ENCODE measurements at places on chromosomes 4 and X.
A peak's percentile ranks its signal among the peaks of the same experiment; 100 is the strongest.

DNA sequence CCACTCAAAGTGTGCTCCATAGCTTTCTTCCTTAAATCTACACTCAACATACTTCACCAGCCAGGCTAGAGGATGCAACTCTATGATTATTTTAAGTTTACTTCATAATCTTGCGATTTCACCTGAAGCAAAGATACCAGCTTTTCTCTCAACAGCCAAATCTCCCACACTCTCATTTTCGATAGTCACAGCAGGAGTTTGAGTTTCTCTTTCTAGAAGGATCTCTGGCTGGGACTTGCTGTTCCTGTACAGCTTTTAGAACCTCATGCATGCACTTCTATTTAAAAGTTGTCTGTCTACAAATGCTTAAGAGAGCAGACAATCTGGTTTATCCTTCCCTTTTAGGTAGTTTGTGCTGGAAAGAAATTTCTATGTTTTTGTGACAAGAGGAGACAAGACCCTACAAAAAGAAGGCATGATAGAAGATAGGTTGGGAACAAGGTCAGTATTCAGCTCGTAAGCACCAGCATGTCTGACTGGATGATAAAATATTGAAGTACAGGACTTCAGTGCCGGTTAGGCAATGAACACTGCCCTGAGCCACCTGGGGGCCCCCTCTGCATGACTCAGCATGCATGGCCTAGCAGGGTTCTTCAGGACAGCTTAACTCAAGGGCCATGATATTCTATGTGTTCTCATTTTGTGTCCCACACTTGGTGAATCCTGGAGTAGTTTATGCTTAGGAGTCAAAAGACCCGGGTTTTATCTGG, 65.6 kb downstream of the ATXN3L start:
- DNase-seq = no peak

GRCh38 chr4:108270466-108271450, 102.0 kb upstream of the LEF1 start:
- no peak for DNase-seq

- no peak for DNase-seq
Measured at GRCh38 chrX:70979136-70979762, 48.4 kb upstream of the SLC7A3 start.

DNA sequence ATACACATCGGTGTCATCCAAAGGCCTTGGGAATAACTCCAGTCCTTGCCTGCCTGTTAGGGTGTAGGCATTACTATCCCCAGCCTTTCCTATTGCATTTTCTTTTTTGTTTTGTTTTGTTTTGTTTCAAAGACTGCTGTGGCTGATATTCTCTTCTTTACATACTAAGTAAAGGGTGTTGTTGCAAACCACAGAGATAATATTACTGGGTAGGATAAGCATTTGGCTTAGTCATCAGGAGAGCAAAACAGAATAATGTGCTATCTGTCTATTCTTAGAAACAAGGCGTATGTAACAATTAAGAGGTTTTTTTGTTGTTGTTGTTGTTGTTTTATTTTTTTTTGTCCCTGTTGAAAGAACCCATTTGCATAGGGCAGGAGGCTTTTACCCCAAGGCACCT, 41.8 kb downstream of the UGT2B28 start:
- DNase-seq = no peak

DNA sequence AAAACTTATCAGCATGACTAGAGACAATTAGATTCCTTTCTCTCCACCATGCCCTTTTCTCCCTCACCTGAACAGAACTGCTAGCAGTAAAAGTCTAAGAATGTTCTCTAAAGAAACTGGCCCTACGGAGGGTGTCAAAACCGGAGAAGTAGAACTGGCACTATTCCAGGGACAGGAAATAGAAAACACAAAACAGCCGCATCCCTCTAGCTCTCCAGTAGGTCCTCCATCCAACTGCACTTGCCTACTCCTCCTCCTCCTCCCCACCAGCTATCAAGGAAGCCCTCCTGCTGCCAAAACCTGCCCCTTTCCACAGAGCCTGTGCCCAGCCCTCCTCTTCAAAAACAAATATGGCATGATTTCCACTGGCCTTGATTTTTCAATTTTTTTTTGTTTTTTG, 28.4 kb downstream of the FUNDC1 start:
- no peak for DNase-seq

DNA sequence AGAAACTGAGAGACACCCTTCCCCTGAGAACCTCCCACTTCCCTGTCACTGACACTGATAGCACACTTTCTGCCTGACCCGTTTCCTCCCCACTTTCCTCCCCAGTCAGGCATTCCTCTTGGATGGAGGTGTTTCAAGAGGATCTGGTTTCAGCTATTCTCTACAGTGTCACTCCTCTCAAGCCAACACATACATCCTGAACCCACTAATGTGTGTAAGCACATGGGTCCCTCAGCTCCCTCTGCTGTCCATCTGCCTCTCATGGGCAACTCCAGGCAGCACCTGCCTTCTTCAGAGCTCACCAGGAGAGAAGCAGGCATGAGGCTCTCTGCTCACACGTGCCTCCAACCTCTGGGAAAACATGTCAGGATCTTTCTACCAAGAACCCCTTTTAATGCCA, 207.6 kb downstream of the NAF1 start:
- peak; percentile 10 for DNase-seq

DNA sequence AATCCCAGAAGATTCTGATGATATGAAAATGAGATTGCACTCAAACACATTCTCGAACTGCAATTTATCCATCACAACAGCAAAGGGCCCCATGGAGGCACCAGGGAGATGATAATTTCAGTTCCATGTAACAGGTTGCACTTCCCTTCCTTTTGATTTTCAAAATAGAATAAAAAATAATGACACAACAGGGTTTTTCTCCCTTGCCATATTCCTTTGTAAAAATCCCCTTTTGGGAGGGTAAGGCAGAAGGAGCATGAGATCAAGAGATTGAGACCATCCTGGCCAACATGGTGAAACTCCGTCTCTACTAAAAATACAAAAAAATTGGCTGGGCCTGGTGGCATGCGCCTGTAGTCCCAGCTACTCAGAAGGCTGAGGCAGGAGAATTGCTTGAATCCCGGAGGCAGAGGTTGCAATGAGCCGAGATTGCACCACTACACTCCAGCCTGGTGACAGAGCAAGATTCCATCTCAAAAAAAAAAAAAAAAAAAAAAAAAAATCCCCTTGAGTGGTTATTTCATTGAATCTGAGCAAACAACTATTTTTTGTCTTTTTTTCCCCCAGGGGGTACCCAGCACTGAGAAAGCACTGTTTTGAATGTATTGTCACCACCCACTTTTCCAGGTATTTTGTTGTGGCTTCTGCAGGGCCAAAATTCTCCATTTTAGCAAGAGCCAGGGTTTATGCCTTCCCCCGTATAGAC, 26.7 kb downstream of the TBC1D9 start:
- DNase-seq = no peak

GRCh38 chrX:65874765-65875164, 165.1 kb downstream of the VSIG4 start:
- no peak for DNase-seq

DNA sequence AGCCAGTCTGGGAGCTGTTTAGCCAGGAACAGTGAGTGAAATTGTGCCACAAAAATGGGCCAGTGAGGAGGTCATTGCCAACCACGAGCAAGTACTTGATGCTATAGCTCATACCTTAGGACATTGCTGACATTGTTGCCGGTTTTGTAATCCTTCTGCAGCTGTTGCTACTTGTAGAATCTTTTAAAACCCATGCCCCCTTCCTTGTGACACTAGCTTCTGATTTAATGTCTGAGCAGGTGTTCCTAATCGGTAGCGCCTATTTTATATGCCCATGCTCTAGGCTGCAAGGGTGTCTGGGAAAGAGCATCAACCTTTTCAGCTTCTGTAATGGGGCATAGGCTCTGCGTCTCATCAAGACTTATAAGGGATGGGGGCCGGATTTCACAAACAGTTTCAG, 2.6 kb downstream of the POLA1 start:
- no peak for DNase-seq

DNA sequence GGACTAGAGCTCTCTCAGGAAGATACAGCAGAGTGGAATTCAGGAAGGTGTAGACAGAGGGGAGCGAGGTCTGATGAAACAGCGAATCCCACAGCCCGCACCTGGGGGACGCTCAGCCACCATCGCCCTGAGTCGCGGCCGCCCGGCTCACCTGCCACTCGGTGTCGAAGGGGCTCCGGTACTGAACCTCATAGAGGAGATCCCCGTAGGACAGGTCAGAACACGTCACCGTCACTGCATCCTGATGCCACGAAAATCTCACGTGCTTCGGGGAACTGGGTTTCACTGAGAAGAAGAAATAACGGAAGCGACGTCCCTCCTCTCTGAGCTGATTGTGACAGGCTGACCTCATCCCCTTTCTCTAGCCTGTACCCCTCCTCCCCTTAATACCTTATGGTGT, 10.2 kb downstream of the CRLF2 start:
- no peak for DNase-seq

GRCh38 chrX:25207803-25208475, 192.2 kb upstream of the ARX start:
- no peak for DNase-seq

DNA sequence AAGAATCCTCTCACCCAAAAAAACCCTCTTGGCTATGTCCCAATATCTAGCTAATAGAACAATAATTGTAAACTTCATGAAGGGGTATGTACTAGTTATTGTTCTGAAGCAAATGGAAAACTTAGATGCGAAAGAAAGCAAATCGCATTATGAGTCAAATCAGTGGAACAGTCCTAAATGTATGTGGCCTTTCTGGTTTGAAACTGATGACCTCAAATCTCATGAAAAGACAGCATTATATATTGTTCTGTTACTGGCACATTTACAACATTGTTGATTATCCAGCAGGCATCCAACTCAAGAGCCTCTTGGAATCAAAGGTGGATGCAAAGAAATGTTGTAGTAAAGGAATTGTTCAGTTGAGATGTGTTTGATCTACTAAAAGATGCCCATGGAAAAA, 34.7 kb downstream of the CSN3 start:
- no peak for DNase-seq

GRCh38 chr4:83125738-83126141, 11.2 kb upstream of the PLAC8 start:
- no peak for DNase-seq

DNA sequence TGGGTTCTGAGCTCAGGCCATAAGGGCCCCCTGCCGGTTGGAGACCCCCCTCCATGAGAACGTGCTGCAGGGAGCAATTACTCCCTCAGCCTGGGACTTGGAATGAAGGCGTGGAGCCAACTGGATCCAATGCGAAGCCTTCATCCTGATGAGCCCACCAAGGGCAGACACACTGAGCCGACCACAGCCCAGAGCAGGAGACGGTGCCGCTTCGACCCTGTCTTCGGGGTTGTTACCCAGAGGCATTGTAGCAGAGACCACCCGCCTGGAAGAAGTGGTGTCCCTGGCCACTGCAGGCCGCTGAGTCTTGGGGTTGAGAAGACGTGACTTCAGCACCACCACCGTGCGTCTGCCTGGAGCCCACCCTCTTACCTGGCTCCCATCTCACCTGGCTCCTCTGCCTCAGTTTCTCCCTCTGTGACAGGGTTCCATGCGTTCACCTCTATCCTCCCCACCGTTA, 7.0 kb upstream of the NKX1-1 start:
- DNase-seq = no peak

DNA sequence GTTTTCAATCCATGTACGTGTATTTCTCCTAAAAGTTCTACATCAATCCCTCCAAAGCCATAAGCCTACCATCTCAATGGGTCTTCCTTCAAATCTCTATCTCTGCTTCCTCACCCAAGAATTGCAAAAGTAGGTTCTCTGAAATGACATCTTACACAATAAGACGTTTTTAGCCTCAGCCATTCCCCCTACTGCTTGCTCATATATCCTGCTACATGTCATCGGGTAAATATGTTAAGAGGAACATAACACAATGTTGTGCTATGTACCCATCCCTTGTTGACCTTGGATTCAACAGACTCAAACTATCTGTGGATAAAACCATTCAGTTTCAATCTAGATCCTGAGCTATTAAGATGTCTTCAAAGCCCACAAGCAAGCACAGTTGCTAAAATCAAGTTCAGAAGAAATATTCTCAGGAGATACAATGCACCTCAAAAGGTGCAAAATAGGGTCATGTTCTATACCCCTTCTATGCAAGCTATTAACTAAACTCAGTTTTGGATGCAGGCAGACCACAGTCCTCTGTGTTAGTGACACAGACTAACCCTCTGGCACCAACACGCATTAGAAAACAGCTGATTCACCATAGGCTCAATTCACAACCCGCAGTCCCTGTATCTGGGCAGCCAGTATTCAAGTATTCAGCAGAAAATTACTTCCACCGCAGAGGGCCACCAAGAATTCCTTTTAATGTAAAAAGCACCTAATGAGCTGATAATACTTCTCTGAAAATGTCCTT, 56.8 kb downstream of the CD99L2 start:
- no peak for DNase-seq

DNA sequence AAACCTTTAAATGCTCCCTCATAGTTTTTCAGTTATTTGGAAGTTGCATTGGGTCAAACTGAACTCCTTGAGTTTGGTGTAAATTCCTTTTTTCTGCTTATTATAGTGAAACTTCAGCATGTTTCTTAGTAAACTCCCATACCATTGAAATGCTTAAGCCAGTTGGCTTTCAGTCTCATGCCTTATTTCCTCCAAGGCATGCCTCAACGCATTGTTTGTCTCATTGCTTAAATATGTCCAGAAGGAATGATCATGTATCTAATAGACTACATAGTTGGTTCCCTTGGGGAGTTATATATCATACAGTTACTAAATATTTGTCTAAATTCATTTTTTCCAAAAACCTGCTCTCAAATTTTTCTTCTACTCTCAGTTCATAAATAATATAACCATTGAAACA, 114.0 kb downstream of the STOX2 start:
- DNase-seq = no peak

DNA sequence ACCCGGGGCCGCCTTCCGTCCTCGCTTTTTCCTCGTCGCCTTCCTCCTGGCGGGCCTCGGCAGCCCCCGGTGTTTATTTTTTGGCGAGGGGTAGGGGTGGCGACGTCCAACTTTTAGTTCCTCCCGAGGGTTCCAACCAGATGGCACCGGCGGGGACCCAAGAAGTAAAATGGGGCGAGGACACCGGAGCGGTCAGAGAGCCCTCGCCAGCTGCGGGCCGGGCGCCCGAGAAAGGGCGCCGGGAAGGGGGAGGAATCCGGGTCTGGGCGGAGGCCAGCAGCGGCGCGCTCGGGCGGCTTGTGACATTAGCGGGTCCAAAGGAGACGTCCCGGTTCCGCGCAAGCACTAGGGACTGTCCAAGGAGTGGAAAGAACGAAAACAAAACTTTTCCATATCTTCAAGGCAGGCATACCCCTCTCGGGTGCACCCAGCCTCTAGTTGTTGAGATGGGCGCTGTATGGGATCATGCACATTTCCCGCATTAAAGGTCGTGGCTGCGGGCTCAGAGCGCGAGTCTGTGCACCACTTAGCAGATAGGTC, 691 bp upstream of the USP46 start:
- no peak for DNase-seq

GRCh38 chrX:23493941-23494374, 159.3 kb downstream of the PTCHD1 start:
- DNase-seq = peak; percentile 7

DNA sequence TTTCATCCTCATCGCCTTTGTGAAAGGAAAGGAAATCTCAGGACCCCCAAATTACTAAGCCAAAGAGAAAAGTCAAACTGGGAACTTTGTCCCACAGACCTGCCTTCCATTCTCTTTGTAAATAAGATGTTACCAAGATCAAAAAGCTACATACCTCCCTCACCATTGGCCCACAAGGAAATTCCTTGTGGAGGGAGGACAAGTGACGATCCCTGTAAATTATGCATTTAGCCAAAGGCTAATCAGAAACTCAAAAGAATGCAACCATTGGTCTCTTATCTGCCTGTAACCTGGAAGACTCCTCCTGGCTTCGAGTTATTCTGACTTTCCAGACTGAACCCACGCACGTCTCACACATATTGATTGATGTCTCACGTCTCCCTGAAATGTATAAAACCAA, 70.3 kb downstream of the SHOX start:
- DNase-seq = no peak

All from HCT116 (cell line).